ENCODE measurements at places on chromosomes 7 and 10. TPM values are rescaled to one million over a fixed set of nuclear protein-coding genes. Genes with fewer than 3 reads are reported as not detected.
A peak's percentile ranks its signal among the peaks of the same experiment; 100 is the strongest.

ZNF365 gene
- total RNA-seq = 1.5 TPM

PON1 gene
- total RNA-seq = not detected

NAT16 gene
- not detected for total RNA-seq

ENO4 gene
- not detected for total RNA-seq

SDHAF3 gene
- 12.6 TPM for total RNA-seq

POMZP3 gene
- 10.1 TPM for total RNA-seq

DGKI gene
- 0.63 TPM for total RNA-seq

SPDYE9 gene
- not detected for total RNA-seq

WDFY4 gene
- total RNA-seq = 96.8 TPM

NPFFR1 gene
- total RNA-seq = 0.17 TPM

BLNK gene
- 116 TPM for total RNA-seq

SH2B2 gene
- total RNA-seq = 23.2 TPM

GNG11 gene
- 39.7 TPM for total RNA-seq

CYP2C8 gene
- total RNA-seq = 0.85 TPM

PNLIPRP3 gene
- total RNA-seq = not detected

GRCh38 chr7:30990673-30991170 lies 27.0 kb downstream of the GHRHR start:
- no peaks in the 10 kb centered on the region for H3K4me1 ChIP-seq
- H3K27ac ChIP-seq = no peak overlapping the region
- H3K27me3 ChIP-seq = no peaks in the 10 kb centered on the region
- no peak overlapping the region for H3K4me3 ChIP-seq
- DNase-seq = no peak

DNA sequence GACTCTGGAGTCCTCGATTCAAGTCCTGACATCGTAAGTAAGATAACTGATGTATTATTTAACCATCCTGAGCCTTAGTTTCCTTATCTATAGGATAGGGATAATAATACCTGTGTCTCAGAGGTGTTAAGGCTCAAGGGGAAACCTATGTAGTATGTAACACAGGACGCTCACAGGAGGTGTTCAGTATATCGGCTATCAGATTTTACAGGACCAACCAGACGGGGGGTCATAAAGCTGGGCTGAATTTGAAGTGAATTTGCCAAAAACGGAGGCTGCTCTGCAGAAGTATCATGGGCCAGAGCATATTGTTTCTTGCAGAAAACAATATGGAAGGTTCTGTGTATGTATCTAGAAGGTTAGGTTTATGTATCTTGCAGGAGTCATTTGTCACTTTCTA lies 11.1 kb upstream of the ZNF282 start:
- H3K27ac ChIP-seq = no peak overlapping the region
- no peaks in the 10 kb centered on the region for H3K27me3 ChIP-seq
- peaks cover 14% of the 10 kb centered on the region for H3K36me3 ChIP-seq
- DNase-seq = no peak
- H3K4me1 ChIP-seq = no peaks in the 10 kb centered on the region

- H3K4me1 ChIP-seq = no peaks in the 10 kb centered on the region
- no peaks in the 10 kb centered on the region for H3K27me3 ChIP-seq
- no peak overlapping the region for H3K4me3 ChIP-seq
- DNase-seq = no peak
- no peaks in the 10 kb centered on the region for H3K36me3 ChIP-seq
Observed at GRCh38 chr10:44039599-44039998, 345.3 kb downstream of the CXCL12 start.

DNA sequence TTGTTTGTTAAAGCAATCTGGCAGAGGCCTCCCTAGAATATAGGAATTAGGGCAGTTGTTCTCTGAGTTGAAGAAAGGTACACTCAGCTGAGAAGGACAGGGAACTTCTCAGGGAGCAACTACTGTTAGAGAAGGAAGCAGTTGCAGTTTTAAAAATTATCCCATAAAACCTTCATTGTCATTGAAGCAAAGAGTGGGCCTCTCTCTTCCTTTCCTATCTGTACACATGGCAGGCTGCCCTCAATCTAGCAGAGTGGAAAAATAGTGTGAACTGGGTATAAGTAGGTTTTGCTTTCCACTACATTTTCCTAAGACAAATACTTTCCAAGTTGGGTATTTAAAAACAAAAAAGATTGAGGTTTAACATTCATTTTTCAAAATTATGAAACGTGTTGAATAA lies 236.7 kb upstream of the KLF14 start:
- peaks cover 49% of the 10 kb centered on the region for H3K4me1 ChIP-seq
- peak overlapping the region; percentile 47 for H3K27ac ChIP-seq
- DNase-seq = no peak
- no peaks in the 10 kb centered on the region for H3K27me3 ChIP-seq
- peaks cover 8% of the 10 kb centered on the region for H3K36me3 ChIP-seq

DNA sequence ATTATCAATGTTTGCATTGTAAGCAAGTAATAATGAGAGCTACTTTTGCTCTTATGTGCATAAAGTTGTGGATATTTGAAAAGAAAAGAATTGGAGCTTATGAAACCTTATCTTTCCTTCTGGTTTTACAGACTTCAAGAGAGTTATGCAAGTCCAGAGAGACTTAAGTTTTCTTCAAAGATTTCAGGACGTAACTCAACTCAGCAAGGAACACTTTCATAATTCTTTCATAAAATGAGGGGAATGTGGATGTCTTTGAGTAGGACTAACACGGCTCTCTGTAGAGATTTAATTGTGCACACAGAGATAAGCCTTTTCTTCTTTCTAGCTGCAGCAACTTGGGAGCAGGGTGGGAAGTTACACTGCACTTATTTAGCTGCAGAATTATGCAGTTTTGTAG lies 97.5 kb downstream of the DNAJB9 start:
- no peak for DNase-seq
- H3K27ac ChIP-seq = no peak overlapping the region
- H3K27me3 ChIP-seq = no peaks in the 10 kb centered on the region
- H3K36me3 ChIP-seq = no peaks in the 10 kb centered on the region

GRCh38 chr7:111137296-111138192 lies 46.6 kb downstream of the LRRN3 start:
- peaks cover 17% of the 10 kb centered on the region for H3K4me1 ChIP-seq
- H3K4me3 ChIP-seq = no peak overlapping the region
- DNase-seq = peak; percentile 67
- H3K36me3 ChIP-seq = no peaks in the 10 kb centered on the region
- peak overlapping the region; percentile 79 for H3K27ac ChIP-seq
- H3K27me3 ChIP-seq = no peaks in the 10 kb centered on the region

- no peaks in the 10 kb centered on the region for H3K36me3 ChIP-seq
- H3K4me3 ChIP-seq = no peak overlapping the region
- no peaks in the 10 kb centered on the region for H3K27me3 ChIP-seq
- no peak for DNase-seq
- no peak overlapping the region for H3K27ac ChIP-seq
- peaks cover 29% of the 10 kb centered on the region for H3K4me1 ChIP-seq
Observed at GRCh38 chr7:127794136-127794535, 142.1 kb downstream of the SND1 start.

DNA sequence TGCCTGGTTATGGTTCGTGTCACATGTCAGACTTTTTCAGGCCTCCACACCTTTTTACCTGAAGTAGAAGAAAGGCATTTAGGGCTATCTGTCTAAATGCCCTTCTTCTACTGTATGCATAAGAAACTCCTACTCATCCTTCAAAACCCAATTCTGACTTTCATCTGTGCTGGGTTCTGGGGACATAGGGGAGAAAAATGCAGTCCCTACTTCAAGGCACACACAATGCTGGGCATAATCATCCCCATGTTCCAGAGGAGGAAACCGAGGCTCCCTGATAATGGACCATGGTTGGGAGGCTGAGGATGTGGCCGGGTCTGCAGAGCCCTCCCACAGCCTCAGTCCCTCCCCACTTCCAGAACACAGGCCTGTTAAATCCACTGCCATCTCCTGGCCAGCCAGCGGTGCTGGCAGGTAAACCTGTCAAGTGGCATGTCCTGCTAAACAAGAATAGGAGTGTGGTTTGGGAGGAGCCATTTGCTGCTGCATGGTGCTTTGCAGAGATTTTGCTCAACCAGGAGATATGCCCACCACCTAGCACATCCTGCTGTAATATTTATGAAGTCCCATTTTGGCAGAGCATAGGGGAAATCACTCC lies 32.0 kb downstream of the GRID1 start:
- no peak overlapping the region for H3K27ac ChIP-seq
- no peaks in the 10 kb centered on the region for H3K27me3 ChIP-seq
- peak; percentile 51 for DNase-seq
- no peaks in the 10 kb centered on the region for H3K4me1 ChIP-seq

- DNase-seq = no peak
- H3K27me3 ChIP-seq = peaks cover 5% of the 10 kb centered on the region
- no peak overlapping the region for H3K4me3 ChIP-seq
Observed at GRCh38 chr10:47335906-47336305, 12.3 kb upstream of the RBP3 start.

- no peak overlapping the region for H3K4me3 ChIP-seq
- DNase-seq = no peak
- H3K36me3 ChIP-seq = peaks cover 64% of the 10 kb centered on the region
- H3K4me1 ChIP-seq = no peaks in the 10 kb centered on the region
Observed at GRCh38 chr7:99898023-99898357, 21.2 kb upstream of the OR2AE1 start.

GRCh38 chr10:121448766-121449421 lies 149.3 kb downstream of the FGFR2 start:
- H3K4me1 ChIP-seq = no peaks in the 10 kb centered on the region
- H3K36me3 ChIP-seq = no peaks in the 10 kb centered on the region
- H3K27ac ChIP-seq = no peak overlapping the region
- H3K27me3 ChIP-seq = no peaks in the 10 kb centered on the region
- H3K4me3 ChIP-seq = no peak overlapping the region

DNA sequence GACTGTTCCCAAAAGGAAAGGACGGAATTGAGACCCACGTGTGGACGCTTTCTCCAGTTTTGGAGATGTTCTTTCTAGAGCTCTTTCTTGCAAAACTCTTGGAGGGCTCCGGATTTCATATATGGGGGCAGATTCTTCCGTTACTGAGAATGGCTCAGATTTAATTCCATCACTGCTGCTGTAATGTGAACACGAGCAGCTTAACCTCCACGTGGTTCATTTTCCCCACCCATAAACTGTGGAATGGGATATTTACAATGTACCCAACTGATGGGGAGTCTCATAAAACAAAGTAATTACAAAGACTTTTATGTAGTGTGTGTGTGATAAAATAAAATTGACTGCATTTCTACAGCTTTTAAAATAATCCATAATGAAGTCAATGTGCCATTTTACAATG lies 15.1 kb upstream of the MSRB2 start:
- no peak for DNase-seq
- H3K27me3 ChIP-seq = peaks cover 57% of the 10 kb centered on the region
- H3K27ac ChIP-seq = no peak overlapping the region
- no peak overlapping the region for H3K4me3 ChIP-seq
- H3K36me3 ChIP-seq = no peaks in the 10 kb centered on the region

DNA sequence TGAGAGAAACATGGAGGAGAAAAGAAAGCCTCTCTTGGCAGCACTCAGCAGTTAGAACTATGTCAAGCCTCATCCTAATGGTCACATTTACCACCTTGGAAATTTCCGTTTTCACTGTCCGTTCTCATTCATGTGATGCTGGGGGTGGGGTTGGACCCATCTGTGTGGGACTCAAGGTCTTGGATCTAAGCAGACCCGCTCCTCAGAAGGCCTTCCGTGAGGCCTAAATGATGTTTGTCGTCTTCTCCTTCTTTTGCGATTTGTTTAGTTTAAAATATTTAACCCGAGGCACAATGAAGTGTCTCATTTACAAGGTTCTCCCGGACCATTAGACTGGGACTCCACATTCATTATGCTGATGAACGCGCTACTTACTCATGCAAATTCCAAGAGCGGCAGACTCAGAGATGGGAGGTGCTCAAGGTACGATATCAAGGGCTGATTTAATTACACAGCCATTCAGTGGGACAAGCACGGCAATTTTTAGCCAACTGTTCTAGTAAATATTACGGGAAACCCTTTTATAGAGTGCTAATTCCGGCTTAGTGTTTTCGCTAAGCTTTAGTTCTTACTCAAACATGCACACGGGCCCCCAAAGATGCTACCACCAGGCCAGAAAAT lies 109.1 kb upstream of the EFCAB10 start:
- H3K4me1 ChIP-seq = peaks cover 22% of the 10 kb centered on the region
- DNase-seq = no peak
- peak overlapping the region; percentile 87 for H3K27ac ChIP-seq
- H3K4me3 ChIP-seq = peak overlapping the region; percentile 76

GRCh38 chr7:127822822-127823508 lies 171.0 kb downstream of the SND1 start:
- no peak overlapping the region for H3K4me3 ChIP-seq
- no peaks in the 10 kb centered on the region for H3K36me3 ChIP-seq
- H3K4me1 ChIP-seq = peaks cover 22% of the 10 kb centered on the region

GRCh38 chr7:69657985-69658384 lies 59.7 kb downstream of the AUTS2 start:
- H3K4me3 ChIP-seq = no peak overlapping the region
- no peak for DNase-seq
- H3K4me1 ChIP-seq = peaks cover 14% of the 10 kb centered on the region
- H3K36me3 ChIP-seq = no peaks in the 10 kb centered on the region
- no peak overlapping the region for H3K27ac ChIP-seq

GRCh38 chr10:1354809-1355710 lies 298.9 kb downstream of the WDR37 start:
- H3K27ac ChIP-seq = no peak overlapping the region
- DNase-seq = no peak
- H3K36me3 ChIP-seq = no peaks in the 10 kb centered on the region
- H3K4me1 ChIP-seq = no peaks in the 10 kb centered on the region
- H3K27me3 ChIP-seq = peaks cover 24% of the 10 kb centered on the region

Measured in spleen (tissue), 13 donors.